ENCODE measurements at places on chromosomes 2 and 18.

GRCh38 chr2:3952866-3953516 lies 249.6 kb downstream of the DCDC2C start:
- DNase-seq = no peak

GRCh38 chr18:63095768-63096167 lies 223.8 kb downstream of the BCL2 start:
- DNase-seq = no peak

- no peak for DNase-seq
Measured at GRCh38 chr2:202545523-202545922, 89.2 kb upstream of the FAM117B start.

GRCh38 chr2:217166241-217166850 lies 306.5 kb upstream of the TNP1 start:
- DNase-seq = no peak

DNA sequence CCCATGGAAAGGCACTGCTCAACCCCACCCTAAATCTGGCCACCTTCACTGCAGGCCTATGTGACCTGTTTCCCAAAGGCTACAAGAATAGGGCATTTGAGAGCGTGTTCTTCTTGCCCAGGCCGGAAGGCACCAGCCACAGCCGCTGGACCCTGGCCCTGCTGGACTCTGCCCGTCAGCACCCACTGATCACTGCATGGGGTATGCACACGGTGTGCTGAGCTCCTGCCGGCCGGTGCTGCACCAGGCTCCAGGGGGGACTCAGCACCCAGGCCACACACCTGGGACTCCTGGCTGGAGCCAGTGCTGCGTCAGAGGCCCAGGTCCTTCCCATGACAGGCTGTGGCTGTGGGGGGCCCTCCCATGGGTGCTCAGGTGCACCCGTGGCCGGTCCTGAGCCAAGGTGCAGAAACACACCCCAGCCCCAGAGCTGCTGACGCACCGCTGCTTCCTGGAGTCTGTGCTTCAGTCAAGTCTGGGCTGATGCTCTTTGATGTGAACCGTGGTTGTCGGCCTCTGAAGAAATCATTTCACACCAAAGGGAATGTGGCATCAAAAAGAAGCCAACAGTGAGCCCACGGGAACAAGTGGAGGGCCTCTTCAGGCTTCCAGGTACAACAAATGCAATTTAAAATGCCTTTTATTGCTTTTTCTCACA lies 6.5 kb downstream of the KCNG2 start:
- no peak for DNase-seq

DNA sequence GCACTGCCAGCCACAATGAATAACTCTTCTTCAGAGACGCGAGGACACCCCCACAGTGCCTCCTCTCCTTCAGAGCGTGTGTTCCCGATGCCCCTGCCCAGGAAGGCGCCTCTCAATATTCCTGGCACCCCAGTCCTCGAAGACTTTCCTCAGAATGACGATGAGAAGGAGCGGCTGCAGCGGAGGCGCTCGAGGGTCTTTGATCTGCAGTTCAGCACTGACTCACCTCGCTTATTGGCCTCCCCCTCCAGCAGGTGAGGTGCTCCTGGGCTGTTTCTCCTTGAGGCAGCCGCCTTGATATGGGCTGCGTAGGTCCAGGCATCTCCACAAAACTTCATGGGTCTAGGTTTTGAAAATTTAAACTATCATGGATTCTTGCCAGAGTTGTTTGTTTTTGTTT lies 6.1 kb downstream of the NCAPH start:
- DNase-seq = no peak

- DNase-seq = no peak
Measured at GRCh38 chr2:188403676-188404075, 112.0 kb downstream of the GULP1 start.

GRCh38 chr2:151114874-151115273 lies 146.8 kb downstream of the RBM43 start:
- DNase-seq = no peak

DNA sequence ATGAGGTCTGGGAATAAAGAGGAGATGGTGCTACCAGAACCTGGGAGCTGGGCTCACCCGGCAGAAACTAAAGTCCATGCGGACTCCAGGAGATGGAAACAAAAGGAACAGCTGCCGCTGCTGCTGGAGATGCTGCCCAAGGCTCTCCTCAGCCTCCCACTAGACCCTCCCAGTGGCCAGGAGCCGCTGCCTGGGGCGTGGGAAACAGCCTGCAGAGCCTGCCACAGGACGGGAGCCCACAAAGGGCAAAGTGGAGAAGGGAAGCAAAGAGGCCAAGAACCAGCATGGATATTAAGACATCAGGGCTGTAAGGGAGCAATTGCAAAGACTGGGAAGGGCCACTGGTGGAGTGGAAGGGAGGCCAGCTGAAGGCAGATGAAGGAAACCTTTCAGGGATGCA lies 179.6 kb downstream of the NCK2 start:
- no peak for DNase-seq

DNA sequence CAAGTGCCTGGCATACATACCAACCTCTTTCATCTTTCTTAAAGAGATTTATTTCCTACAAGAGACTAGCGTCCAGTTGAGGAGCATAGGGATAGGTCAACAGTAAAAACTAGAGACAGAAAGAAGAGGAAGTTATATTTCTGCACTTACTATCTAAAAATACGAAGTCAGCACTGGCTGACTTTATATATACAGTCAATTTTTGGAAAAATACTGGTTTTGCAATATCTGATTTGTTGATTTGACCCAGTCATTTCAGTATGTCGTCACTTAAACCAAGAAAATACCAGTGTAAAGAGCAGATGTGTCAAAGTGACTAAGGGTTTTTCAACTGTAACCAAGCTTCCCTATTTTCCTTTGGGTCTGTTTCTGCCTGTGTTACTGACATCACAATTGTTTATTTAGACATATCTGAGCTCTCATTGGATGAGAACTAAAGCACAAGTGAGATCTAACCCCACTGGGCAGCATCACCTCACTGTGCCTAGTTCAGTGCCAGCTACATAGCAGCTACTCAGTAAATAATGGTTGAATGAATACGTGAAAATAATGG lies 23.0 kb downstream of the CYTIP start:
- no peak for DNase-seq

- DNase-seq = no peak
Measured at GRCh38 chr2:231170055-231170454, 28.4 kb upstream of the ARMC9 start.

- no peak for DNase-seq
Measured at GRCh38 chr2:96931466-96931865, 54.9 kb downstream of the FAM178B start.

GRCh38 chr2:139403948-139404347 lies 623.8 kb upstream of the NXPH2 start:
- no peak for DNase-seq

GRCh38 chr2:238853218-238853617 lies 5.3 kb downstream of the TWIST2 start:
- DNase-seq = no peak

DNA sequence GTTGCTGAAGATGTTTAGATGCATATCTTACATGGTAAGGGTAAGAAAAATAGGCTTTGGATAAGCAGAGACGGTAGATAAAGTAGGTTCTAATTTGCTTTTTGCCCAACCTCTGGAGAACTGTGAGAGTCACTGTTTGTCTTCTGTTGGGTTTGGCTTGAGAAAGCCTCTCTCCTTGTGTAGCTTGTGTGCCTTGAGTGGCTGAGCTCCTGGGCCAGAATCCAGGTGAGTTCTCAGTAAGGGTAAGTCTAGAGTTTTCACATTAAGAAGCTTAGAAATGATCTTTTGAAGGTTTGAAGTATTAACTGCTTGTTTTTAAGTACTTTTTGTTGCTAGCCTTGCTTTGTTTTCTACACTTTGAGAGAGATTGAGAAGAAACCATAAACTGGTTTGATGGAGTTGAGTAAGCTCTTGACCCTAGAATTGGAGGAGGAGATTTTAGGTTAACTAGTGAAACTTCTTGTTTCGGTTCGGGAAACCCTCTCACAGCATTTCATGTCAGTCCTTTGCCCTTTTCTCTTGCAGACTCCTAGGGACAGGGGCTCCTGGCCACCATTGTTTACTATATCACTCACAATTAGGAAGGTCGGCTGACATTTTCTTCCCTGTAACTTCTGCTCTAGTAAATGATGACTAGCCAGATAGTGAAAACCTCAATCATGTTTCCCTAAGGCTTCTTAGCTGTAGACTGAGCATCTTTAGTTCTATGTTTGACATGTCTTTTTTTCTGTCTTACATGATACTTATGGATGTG lies 26.0 kb downstream of the MAP4K4 start:
- DNase-seq = no peak

- DNase-seq = no peak
Measured at GRCh38 chr2:99615247-99615771, 125.5 kb upstream of the REV1 start.
